ENCODE measurements at places on chromosomes 6 and 20.

- no peak for DNase-seq
Observed at GRCh38 chr6:42468273-42468672, 16.5 kb upstream of the TRERF1 start.

- no peak for DNase-seq
Observed at GRCh38 chr6:16600026-16600425, 161.2 kb downstream of the ATXN1 start.

DNA sequence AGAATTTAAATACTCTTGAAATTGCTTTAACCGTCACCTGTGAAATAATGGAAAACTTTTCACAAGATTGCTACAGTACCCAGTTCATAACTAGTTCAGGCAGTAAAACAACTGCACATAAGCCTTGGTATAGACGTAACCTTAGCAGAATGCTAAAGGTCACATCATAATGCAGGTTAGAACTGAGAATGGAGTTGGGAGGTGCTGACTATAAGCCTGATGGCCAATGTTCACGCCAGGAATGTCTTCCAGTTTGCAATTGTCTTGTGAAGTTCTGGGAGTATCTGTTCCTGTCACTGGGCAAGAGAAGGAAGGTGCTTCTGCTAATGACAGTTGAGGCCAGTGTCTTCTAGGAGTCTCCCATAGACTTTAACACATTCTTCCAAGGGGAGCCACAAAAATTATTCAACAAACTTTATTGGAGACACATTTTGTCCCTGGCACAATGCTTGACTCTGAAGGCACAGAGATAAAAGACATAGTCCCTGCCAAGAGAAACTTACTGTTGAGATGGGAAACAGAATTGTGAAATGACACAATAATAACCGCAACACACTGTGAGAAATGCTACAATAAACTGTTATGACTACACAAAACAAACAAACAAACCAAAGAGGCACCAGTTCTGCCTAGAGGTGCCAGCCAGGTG, 24.6 kb upstream of the CEP162 start:
- DNase-seq: no peak

DNA sequence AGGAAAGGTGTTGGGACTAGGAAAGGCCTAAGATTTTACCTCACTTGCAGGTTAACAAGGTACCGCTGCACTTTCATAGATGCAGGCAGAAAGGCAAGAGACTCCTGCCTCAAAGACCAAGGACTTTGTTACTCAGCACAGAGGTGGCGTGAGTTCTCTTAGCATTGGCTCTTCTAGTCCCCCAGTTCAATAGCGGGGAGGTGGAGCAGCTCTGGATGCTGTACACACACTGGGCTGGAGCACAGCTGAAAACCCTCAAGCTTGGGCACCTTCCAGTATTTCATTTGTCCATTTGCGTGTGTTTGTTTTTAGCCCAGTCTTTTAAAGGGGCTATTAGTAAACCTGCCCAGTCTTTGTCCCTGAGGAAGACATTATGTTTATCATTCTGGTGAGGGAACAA, 345.2 kb downstream of the FARS2 start:
- DNase-seq: peak; percentile 75

- DNase-seq: no peak
Observed at GRCh38 chr6:157436219-157436943, 55.4 kb downstream of the ZDHHC14 start.

DNA sequence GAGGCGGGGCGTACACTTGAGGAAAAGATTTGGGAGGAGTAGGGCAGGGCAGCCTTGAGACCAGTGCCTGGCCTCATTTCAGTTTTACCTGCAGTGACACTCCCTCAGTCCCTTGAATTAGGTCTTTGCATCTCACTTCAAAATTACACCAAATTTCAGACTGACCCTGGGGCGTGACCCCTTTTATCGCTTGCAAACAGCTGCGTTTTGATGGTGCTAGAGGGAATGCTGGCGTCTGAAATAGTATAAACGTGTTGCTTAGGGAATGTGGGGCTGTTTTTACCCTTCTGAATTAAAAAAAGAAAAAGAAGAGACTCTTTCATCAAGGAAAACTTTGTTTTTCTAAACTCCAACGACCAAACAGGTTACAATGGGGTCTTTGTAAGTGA, 21.0 kb downstream of the COL9A1 start:
- no peak for DNase-seq

GRCh38 chr6:170293341-170294231, 2.7 kb upstream of the DLL1 start:
- DNase-seq: no peak

- no peak for DNase-seq
Observed at GRCh38 chr20:50519036-50519762, 9.0 kb downstream of the PTPN1 start.

- no peak for DNase-seq
Observed at GRCh38 chr20:50450881-50451752, 59.1 kb upstream of the PTPN1 start.

- no peak for DNase-seq
Observed at GRCh38 chr6:43900916-43901732, 131.1 kb downstream of the VEGFA start.

DNA sequence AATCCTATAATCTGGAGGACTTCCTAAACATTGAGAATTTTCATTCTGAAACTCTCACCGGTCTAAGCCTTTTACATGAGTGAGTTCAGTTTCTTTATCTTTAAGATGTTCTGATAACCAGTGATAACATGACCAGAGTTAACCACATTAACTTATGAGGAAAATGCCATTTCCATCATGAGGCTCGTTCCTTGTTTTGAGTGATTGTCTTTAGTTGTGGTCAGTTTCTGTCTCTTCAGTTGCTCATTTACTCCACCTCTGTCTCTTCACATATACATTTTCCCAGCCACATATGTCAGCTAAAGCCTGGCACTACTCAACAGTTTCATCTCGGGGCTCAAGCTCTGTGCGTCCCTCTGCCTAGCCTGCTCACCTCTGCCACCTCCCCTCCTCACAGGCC, 70.4 kb downstream of the JAG1 start:
- DNase-seq: no peak

- DNase-seq: no peak
Observed at GRCh38 chr20:17612992-17613327, 43.1 kb downstream of the DSTN start.

- no peak for DNase-seq
Observed at GRCh38 chr6:87333033-87333432, 4.0 kb upstream of the GJB7 start.

DNA sequence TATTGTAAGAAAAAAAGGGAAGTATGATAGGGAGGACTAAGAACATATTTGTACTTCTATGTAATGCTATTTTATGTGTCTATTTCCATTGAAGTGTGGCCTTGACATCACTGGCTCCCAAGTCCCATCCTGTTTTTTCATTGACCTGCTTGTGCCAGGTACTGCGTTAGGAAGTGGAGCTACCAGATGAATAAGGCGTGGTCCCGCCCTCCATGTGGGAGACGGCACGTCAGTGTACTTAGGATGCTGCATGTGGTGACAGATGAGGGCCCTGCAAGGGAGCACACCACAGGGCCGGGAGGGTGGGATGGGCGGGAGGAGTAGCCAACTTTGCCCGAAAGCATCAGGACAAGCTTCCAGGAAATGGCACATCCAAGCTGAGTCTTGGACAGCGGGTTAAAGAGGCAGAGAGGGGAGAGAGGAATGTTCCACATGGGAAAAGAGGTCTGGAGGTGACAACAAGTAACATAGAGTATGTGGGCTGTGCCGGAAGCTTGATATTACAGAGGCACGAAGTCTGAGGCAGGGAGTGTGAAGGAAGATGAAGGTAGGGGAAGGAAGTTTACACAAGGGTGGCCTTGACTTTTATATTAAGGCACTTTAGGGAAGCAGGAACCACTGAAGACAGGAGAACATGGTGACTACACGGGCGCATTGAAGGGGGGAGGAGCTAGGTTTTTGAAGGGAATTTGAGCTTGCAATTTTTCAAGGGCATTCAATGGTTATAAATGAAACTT, 140.6 kb downstream of the MTHFD1L start:
- no peak for DNase-seq

DNA sequence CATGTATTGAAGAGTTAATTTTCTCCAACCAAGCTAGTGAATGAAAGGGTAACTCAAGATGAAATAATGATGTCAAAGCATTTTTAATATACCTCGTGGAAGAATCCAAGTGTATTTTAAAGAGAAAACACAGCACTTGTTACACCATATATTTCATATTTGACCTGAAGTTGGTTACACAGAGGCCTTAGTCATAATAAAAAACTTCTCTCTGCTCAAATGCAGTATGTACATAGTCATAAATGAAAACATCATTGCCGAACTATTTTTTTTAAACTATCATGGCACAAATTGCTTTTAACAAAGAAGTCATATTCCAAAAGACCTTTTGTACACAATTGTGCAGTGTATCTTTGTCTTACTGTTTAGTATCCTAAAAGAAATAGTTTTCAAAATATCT, 43.0 kb downstream of the BACH2 start:
- DNase-seq: no peak

DNA sequence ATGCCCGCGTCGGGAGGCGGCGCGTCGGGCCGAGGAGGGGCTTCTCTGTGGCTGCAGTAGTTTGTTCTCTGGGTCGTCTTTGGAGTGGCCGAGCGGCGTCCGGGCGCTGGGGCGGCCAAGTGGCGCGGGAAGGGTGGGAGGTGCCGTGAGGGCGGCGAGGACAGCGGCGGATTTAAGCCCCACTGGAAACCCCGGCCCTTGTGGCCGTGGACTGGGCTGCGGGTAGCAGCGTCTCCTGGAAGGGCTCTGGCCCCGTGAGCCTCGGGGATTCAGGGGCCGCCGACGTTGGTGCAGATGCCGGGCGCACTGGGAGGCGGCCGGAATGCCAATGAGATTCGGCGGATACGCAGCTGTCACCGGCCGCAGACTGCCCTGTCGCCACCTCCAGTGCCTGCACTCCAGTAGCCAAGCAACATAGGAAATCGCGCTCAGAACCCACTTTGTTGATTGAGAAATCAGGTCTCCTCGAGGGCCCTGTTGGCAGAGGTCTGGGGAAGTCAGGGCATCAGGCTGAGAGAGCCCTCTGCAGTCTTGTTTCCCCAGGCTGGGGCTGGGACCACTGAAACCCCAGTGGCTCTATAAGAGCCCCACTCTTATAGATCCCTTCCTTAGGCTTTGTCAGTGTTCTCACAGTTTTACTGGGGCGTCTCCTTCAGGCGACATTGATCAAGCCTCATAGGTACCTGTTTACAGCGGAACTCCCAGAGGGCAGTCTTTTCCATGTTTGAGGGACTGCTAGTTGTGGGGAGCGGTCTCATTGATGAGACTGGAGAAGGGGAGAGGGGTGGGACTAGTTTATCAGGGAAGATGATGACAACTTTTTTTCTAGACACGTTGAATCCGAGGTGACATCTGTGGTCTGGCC, 642 bp downstream of the GZF1 start:
- no peak for DNase-seq

GRCh38 chr6:42333612-42334011, 116.0 kb upstream of the MRPS10 start:
- no peak for DNase-seq

GRCh38 chr6:46191961-46192360, 21.2 kb upstream of the ENPP5 start:
- no peak for DNase-seq

- DNase-seq: no peak
Observed at GRCh38 chr20:8631271-8631670, 437.6 kb upstream of the PLCB4 start.

- DNase-seq: no peak
Observed at GRCh38 chr20:33163856-33164762, 3.9 kb upstream of the BPIFA2 start.

Data from NCI-H774 (cell line).